ENCODE measurements at places on chromosomes 1 and 21.

- no peak for DNase-seq
These were observed 1.7 kb downstream of the FAM78B start for GRCh38 chr1:166164995-166165660.

GRCh38 chr1:41503538-41504113 lies 19.1 kb upstream of the EDN2 start:
- DNase-seq, result peak; percentile 62

GRCh38 chr1:116986421-116987255 lies 14.9 kb upstream of the CD101 start:
- DNase-seq, result no peak

DNA sequence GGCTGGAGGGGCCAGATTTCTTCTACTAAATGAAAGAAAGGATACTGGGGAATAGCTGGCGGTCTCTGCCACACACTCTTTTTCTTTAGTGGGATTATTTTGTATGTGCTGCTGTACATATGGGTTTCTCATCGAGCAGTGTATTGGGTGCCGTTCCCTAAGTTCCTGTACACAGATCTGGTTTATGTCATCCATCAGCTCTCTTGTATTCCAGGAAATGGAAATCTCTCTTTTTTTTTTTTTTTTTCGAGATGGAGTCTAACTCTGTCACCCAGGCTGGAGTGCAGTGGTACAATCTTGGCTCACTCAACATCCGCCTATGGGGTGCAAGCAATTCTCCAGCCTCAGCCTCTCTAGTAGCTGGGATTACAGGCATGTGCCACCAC lies 27.0 kb upstream of the NID1 start:
- DNase-seq, result no peak

GRCh38 chr21:36750576-36750959 lies 51.7 kb downstream of the SIM2 start:
- no peak for DNase-seq

DNA sequence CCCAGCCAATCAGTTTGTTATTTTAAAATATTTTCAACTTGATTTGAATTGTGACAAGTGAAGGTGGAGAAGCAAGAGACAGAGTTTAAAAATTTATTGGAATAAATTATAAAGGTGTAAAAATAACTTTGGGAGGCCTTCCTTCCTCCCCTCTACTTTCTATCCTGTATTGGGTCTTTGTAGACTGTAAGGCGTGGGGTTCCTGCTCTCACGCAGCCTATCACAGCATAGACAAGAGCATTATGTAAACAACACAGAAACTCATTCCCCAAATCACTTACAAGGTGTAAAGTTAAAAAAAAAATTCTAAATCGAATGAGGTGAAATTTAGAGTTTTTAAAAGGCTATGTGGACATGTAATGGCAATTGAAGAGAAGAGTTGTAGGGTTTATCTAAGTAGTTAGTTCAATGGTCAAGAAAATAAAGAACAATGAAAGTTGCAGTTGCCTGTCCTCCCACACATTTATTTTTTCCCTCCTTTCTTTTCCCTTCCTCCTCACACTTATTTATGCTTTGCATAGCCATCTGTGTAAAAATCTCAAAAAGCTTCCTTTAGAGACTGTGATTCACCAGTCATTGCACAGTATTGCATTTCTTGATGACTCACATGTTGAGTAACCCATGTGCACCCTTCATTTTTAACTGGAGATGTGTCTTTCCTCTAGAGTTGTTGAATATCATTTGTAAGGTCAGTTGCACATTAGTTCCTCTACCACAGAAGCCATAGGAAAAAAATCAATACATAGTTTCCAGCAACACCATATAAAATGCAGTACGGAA lies 242.2 kb downstream of the PTPRC start:
- peak; percentile 93 for DNase-seq

- no peak for DNase-seq
These were observed 104.9 kb upstream of the PTGFR start for GRCh38 chr1:78385744-78386462.

- DNase-seq, result no peak
These were observed 142.3 kb upstream of the JUN start for GRCh38 chr1:58926152-58926551.

GRCh38 chr1:44417351-44418021 lies 12.4 kb downstream of the RNF220 start:
- DNase-seq, result no peak

DNA sequence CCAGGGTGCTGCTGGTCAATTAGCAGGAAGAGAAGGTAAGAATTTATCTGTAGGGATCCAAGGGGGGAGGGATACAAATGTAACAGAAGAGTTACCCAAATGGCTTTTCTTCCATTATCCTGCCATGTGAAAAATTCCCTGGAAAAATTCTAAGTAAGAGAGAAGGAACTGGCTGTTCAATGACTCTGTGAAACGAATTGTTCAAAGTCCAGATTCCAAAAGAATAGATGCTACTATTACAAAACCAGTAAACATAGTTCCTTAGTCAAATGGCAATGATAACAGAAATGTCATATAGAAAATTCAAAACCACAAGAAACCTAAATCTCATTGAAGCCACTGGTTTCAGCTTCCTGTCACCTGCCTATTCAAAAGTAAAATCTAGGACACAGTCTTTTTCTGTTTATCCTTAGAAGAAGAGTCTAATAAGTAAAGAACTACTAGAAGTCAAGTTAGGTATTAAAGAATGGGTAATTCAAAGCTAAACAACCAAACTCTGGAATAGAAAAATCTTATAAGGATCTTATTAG lies 102.6 kb downstream of the ZNF644 start:
- DNase-seq, result no peak

- DNase-seq, result no peak
These were observed 74.2 kb downstream of the ITGB3BP start for GRCh38 chr1:63448731-63449246.

GRCh38 chr1:151277249-151277648 lies 4.8 kb upstream of the ZNF687 start:
- DNase-seq, result no peak

- no peak for DNase-seq
These were observed 127.2 kb downstream of the FAM78B start for GRCh38 chr1:166039436-166040201.

- DNase-seq, result no peak
These were observed 148.9 kb downstream of the EIF4G3 start for GRCh38 chr1:21027805-21028204.

DNA sequence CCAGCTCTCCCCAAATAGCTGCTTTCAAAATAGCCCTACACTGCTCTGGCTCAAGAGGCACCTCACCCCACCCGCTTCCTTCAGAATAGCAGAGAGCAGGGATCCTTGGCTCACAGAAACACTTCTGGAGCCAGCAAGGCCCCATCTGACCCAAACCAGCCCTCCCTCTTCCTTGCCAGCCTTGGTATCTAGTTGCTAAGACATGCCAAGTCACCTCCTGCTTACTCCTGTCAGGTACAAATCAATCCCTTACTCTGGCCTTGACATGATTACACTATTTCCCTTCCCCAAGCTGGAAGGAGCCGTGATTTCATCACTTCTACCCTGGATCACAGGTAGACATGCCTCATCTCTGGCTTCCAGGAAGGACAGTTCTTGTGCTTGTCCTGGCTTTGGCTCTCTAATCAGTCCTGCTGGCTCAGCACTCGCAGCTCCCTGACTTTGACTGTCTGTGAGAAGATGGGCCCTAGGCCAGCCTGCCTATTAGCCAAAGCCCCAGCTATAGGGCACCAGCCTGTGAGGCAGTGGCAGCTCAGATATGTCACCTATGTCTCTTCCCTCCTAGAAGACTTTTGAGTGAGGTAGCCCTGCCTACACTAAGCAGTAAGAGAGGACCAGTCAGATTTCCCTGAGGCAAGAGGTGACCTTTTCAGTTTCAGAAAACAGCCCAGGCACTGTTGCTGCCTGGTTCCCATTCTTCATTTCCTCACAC lies 8.9 kb upstream of the MUTYH start:
- no peak for DNase-seq

DNA sequence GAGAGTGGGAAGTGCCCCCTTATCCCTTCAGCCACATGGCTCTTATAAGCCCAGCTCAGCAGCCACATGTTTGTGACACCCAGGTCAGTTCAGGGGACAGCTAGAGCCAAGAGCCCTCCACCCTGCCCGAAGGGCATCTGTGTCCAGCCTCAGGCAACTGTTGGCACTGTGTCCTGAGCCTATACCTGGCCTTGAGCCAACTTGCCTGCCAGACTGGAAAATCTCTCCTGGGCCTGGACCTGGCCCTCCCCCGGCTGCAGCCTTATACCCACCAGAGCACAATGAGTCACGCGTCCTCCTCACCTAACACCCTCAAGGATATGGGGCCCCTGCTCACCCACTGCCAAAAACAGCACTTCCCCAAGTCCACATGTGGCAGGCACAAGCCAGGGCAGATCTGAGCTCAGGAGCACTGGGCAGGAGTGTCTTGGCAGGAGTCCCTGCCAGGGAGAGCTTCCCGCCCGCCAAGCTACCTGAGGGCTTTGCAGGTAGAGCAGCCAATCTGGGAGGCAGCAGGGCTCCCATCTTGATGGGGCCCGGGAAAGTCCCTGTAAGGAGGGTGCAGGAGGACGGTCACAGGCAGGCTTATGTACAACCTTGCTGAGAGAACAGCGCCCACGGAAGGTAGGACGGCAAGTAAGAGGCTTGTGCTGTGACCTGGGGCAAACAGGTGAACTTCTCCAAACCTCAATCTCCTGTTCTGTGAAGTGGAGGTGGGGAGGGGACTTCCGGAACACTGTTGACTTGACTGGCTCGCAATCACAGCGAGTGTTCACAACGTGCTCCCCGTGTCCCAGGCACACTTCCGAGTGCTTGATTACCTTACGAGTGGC lies 19.8 kb upstream of the HSPG2 start:
- no peak for DNase-seq

DNA sequence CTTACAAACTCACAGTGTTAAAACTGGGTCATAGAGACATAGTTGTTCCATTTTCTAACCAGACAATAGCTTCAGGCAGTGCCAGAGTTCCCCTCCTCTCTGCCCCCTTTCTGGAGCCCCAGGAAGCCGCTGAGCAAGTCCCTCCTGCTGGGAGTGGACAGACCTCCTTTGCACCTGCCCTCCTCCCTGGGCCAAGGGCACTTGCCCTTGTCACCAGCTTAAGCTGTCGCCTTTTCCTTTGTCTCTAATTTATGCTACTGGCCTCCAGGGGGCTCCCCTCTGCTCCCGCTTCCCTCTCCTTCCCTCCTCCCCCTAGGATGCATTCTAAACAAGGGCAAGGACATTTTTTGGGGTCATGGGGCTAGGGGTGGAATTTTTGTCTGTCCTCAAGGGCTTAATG lies 182.4 kb downstream of the MIS18A start:
- DNase-seq, result no peak

DNA sequence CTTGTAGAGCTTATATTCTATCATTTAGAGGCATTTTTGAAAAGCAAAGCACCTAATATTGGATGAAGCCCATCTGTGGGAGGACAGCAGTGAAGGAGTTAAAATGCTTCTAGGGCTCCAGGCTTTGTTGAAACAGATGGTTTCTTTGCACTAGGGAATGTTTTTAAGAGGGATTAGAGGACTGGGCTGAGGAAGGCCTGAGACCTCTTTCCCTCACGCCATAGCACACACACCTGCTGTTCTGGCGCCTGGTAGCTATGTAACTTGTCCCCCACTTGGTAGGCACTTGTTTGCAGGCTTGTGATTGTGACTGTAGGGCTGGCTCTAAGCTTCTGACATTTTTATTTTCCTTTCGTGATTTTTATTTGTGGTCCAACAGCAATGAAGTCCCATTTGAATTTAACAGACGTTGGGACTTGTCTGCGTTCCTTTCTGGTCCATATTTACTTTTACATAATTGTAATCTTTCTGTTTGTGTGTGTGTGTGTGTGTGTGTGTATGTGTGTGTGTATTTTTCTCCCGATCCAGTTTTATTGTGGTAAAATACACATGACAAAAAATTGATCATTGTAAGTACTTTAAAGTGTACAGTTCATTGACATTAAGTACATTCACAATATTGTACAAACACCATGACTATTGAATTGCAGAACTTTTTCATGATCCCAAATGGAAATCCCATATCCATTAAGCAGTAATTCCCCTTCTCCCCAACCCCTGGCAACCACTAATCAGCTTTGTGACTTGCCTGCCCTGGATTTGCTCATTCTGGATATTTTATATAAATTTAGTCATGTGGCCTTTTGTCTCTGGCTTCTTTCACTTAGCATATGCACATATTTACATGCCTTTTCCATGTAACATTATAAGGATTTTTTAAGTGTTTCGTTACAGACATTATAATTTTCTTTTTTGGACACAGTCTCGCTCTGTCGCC lies 33.5 kb upstream of the MACF1 start:
- no peak for DNase-seq

DNA sequence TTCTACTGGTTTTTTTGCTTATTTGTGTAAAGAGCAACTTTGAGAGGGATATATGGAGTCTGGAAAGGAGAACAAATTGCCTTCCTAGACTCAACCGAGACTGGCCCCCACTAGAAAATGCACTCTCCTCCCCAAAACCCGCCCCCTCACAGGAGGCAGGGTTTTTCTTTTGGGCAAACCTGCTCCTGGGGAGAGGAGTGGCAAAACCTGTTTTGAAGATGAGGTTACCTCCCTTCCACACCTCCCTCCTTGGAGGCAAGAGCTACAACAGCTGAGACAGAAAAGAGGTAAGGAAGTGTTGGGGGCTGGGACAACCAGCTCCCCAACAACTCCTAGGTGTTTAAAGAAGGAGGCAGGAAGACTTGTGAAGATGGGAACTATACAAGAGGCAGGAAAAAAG lies at the start of gene BNIPL:
Gene BNIPL (plus strand): TSS at position 231 of the 400 bp plus-strand sequence. CDS start 140 bp downstream, at position 371.
- DNase-seq, result no peak

DNA sequence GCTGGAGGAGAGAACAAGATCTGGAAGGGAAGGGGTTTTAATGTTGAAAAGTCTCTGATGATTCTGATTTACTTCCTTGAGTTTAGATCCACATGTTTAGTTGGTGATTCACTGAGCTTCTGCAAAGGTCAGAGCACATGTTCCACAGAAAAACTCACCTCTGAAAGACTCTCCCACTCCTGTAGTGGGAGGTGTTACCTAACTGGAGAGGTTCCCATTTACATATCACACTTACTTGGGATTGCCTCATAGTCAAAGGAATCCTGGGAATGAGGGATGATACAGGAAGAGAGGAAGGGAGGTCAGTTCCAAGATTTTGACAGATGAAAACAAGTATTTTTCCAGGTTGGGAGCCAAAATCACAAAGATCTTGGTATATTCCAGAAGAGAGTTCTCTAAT lies 2.7 kb upstream of the NTNG1 start:
- DNase-seq, result no peak

DNA sequence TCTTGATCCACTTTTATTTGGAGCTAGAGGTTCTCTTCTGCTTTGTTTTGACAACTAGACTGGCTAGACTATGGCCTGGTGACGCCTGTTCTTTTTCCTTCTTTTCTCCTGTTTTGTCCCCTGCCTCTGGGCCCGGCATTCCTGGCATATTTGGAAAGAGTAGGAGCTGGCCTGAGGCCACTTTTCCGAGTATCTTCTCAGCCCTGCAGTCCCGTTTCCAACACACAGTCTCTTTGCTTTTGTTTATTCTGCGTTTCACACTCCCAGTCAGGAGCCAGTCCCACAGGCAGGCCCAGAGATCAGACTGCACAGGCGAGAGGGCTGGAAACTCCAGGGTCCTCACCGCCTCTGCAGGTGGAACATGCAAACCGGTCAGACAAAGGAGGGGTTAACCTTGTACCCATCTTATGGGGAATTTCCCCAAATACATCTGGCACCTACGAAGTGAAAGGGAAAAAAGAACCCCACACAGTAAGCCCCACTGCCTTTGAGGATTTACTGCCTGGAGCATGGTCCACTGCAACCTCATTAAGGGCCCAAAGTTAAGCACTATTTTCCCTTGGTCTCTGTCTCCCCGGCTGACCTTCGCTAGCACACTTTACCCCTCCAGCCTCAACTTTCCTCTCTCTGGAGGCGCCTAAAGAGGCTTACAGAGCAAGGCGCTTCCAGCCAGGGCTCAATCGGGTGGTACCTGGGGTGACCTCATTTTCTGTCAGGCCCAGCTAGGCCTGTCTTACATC lies 141.1 kb downstream of the TOMM20 start:
- peak; percentile 70 for DNase-seq
